ENCODE measurements at places on chromosomes 16 and 17.

DNA sequence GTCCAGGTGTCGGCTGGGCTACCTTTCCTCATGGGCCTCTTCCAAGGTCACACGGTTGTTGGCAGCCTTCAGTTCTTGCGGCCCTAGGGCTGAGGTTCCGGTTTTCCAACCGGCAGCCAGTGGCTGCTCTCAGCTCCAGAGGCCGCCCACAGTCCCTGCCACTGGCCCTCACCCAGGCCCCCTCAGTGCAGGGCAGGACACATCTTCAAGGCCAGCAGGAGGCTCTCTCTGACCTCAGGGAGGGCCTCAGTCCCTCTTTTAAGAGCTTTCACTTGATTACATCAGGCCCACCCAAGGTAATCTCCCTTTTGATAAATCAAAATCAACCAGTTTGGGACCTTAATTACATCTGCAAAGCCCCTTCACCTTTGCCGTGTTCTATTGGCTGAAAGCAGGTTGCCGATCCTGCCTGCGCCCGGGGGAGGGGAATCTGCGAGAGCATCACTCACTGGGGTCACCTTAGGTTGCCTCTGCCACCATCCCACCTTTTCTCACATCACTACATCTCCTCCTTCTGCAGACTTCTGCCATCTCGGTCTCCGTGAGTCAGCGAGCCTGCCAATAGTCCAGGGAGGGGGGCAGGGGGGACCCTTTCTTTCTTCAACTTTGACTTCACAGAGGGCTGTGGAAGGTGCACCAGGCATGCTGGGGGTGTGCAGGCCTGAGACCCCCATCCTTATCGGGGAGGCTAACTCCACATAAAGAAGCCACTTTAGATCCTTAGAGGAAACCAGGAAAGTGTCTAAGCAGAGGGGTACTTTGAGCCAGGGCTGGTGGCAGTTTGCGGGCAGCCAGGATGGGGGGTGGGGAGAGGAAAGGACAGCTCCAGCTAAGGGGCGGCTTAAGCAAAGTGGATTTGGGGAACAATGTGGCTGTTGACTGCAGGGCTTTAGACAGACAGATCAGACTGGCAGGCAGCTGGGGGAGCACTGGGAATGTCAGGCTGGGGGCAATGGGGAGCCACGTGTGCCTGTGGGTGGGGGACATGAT lies 28.8 kb upstream of the NXPH3 start:
- H3K4me3 ChIP-seq = no peak overlapping the region
- no peaks in the 10 kb centered on the region for H3K27me3 ChIP-seq
- H3K4me1 ChIP-seq = no peaks in the 10 kb centered on the region
- H3K36me3 ChIP-seq = no peaks in the 10 kb centered on the region

DNA sequence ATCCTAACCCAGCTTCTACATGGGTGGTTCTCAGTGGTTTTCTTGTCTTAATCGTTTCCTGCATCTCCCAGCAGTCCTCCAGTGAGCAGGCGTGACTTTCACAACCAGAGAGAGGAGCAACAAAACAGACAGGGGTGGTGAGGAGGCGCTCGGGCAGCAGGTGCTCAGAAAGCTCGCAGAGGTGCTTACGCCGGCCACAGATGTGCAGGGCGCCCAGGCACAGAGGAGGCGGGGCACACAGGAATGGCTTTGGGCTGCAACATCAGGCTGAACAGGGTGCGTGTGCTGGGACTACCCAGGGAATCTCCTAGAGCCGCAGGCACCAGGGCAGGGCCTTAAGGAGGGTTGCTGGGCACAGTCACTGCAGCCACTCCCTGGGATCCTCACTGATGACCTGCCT lies 32.6 kb downstream of the KLHDC4 start:
- no peak overlapping the region for H3K27ac ChIP-seq
- H3K4me1 ChIP-seq = 0 out of 2 replicates have a peak, but pooled peaks cover 2% of the 10 kb centered on the region
- no peak overlapping the region for H3K4me3 ChIP-seq
- H3K27me3 ChIP-seq = no peaks in the 10 kb centered on the region

- no peak overlapping the region for H3K4me3 ChIP-seq
- H3K27me3 ChIP-seq = no peaks in the 10 kb centered on the region
- H3K4me1 ChIP-seq = no peaks in the 10 kb centered on the region
- H3K27ac ChIP-seq = no peak overlapping the region
- DNase-seq = peak; percentile 33
- peaks cover 25% of the 10 kb centered on the region for H3K36me3 ChIP-seq
These were observed 74.0 kb downstream of the SEC14L1 start for GRCh38 chr17:77214743-77215142.

- H3K27ac ChIP-seq = no peak overlapping the region
- H3K4me3 ChIP-seq = no peak overlapping the region
- H3K27me3 ChIP-seq = peaks cover 4% of the 10 kb centered on the region
- H3K36me3 ChIP-seq = peaks cover 6% of the 10 kb centered on the region
- H3K4me1 ChIP-seq = peaks cover 2% of the 10 kb centered on the region
- DNase-seq = no peak
These were observed 1.6 kb downstream of the CPNE7 start for GRCh38 chr16:89577055-89577759.

DNA sequence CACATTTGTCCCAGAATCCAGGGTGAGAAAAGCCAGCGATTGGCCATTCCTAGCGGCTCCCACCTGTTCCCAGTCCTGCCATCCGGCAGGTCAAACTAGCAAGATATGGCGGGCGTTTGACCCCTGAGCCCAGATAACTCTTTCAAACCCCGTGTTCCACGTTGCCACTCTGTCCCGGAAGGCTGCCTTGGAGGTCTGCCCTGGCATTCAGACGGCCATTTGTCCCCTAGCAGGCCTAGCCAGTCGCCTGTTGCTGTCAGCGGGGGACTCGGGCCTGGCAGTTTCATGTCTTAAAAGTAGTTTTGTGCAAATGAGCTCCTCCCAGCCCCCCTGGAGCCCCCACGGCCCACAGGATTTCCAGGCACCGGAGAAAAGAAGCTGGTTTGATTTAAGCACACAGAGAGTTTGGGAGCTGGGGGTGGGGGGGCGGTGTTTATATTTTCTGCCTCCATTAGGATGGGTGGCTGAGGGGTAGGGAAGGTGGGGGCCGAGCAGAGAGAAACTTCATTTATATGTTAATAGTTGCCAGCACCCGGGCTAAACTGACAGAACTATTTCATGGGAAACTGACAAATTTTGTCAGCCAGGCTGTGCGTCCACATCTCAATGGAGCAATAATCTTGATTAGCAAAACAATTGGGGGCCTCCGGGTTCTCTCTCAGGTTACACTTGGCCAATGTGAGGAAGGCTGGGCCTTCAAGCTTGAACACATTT lies 240.9 kb upstream of the SALL1 start:
- no peaks in the 10 kb centered on the region for H3K27me3 ChIP-seq
- peak; percentile 50 for DNase-seq
- no peak overlapping the region for H3K4me3 ChIP-seq
- peaks cover 3% of the 10 kb centered on the region for H3K4me1 ChIP-seq
- peak overlapping the region; percentile 83 for H3K27ac ChIP-seq
- no peaks in the 10 kb centered on the region for H3K36me3 ChIP-seq

DNA sequence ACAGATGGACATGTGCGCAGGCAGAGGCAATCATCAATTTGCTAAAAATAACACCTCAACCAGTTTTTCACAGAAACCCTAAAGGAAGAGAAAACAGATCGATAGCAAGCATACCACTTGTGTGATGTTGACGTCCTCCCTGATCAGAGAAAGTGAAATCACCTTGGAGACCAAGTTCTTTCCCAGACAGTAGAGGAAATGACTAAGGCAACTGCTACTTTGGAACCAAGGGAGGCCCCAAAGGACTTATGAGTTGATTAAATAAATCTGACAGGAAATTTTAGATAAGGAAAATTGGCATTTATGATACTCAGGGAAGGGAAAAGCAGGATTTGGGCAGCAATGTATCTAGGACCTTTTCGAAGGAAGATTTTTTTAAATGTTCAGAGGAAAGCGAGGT lies 267.1 kb upstream of the ASIC2 start:
- no peak overlapping the region for H3K4me3 ChIP-seq
- no peak overlapping the region for H3K27ac ChIP-seq
- H3K36me3 ChIP-seq = no peaks in the 10 kb centered on the region
- no peak for DNase-seq
- no peaks in the 10 kb centered on the region for H3K4me1 ChIP-seq
- no peaks in the 10 kb centered on the region for H3K27me3 ChIP-seq

DNA sequence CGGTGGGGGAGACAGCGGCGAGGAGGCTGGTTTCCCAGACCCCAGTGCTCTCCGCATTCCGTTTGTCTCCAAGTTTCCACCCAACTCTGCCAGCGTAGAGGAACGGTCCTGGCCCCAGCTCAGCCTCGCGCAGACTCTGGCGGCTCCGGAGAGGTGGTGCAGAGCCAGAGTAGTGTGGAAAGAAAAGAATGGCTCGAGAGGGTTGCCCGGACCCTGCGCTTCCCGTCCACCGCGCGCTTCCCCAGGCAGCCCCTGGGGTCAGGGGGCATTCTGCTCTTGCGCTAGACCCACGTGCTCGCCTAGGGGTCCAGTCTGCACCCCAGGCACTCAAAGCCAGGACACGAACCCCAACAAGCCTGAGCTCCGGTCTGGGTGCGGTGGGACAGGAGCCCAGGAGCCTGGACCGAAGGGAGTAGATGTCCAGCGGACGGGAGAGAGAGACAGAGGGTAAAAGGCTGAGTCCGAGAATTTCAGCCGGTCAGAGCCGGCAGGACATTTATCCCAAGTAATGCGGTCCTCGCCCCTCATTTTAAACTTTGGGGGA lies 3.8 kb downstream of the PMP22 start:
- H3K36me3 ChIP-seq = no peaks in the 10 kb centered on the region
- H3K27me3 ChIP-seq = peaks cover 46% of the 10 kb centered on the region
- no peak overlapping the region for H3K27ac ChIP-seq
- DNase-seq = no peak
- peaks cover 2% of the 10 kb centered on the region for H3K4me1 ChIP-seq

GRCh38 chr17:38583828-38584349 lies 21.9 kb downstream of the SRCIN1 start:
- H3K27ac ChIP-seq = no peak overlapping the region
- H3K27me3 ChIP-seq = peaks cover 12% of the 10 kb centered on the region
- H3K36me3 ChIP-seq = no peaks in the 10 kb centered on the region
- H3K4me3 ChIP-seq = no peak overlapping the region
- H3K4me1 ChIP-seq = peaks cover 12% of the 10 kb centered on the region
- no peak for DNase-seq

- no peak overlapping the region for H3K4me3 ChIP-seq
- no peaks in the 10 kb centered on the region for H3K27me3 ChIP-seq
- H3K27ac ChIP-seq = no peak overlapping the region
- no peaks in the 10 kb centered on the region for H3K4me1 ChIP-seq
- peaks cover 8% of the 10 kb centered on the region for H3K36me3 ChIP-seq
These were observed 3.0 kb downstream of the HIRIP3 start for GRCh38 chr16:29992344-29992967.

DNA sequence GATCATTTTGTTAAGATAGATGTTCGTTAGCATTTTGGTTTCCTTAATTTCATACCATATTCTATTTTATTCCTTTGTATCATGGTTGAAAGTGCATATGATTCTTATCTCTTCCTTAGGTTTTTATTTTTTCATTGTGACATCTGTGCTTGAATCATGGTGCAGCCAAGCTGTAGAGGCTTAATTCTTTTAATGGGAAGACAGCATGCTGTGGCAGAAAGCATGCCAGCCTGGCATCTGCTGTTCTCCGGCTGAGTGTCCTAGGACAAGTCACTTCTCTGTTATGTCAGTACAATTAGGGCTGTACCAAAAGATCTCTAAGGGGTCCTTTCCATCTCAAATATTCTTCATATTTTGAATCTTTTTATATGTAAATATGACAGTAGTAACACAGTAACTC lies 68.5 kb upstream of the PMFBP1 start:
- H3K4me3 ChIP-seq = no peak overlapping the region
- H3K36me3 ChIP-seq = no peaks in the 10 kb centered on the region
- no peak for DNase-seq
- no peaks in the 10 kb centered on the region for H3K27me3 ChIP-seq

DNA sequence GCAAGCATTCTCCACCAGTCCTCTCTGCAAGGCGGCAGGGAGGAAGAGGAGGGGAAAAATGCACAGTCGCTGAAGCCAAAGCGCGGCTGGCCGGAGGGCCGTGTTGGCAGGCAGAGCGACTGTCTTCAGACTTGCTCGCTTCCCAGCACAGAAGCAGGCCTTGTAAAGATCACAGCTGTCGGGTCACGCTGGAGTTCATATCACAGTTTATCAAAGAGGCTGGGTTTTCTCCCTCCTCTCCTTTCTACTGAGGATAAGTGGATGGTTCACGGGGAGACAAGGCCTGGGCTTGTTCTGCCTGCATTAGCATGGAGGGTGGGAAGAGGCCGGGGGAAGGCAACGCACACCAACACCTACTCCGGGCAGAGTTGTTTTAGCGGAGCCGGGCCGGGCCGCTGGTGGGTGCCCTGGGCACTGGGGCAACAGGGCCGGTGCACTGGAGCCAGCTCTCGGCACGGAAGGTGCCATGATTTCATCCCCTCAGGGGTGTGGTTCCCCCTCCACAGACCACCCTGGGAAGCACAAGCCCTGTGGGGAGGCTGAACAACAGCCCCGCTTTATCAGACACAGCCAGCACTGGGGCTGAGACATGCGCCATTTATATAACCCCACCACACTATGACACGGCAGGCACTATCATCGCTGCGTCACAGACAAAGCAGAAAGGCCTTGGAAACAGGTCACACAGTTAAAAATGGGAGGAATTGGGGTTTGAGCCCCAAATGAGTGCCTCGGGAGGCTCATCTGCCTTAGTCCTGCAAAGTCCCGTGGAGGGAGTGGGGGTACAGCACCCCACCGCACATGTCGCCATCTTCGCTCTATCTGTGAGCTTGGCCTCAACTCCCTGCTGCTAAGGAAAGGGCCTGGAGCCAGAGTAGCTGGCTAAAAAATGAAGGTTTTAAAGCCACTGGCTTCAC lies 40.3 kb upstream of the MTSS2 start:
- H3K4me1 ChIP-seq = no peaks in the 10 kb centered on the region
- no peak overlapping the region for H3K4me3 ChIP-seq
- no peaks in the 10 kb centered on the region for H3K27me3 ChIP-seq
- H3K36me3 ChIP-seq = peaks cover 4% of the 10 kb centered on the region

- no peak overlapping the region for H3K27ac ChIP-seq
- H3K27me3 ChIP-seq = no peaks in the 10 kb centered on the region
- DNase-seq = no peak
- H3K4me3 ChIP-seq = no peak overlapping the region
These were observed 14.2 kb downstream of the CACNG5 start for GRCh38 chr17:66849032-66849655.

GRCh38 chr17:28645576-28645939 lies 600 bp upstream of the BLTP2 start:
- no peak overlapping the region for H3K27ac ChIP-seq
- H3K4me1 ChIP-seq = peaks cover 1% of the 10 kb centered on the region
- DNase-seq = no peak
- H3K36me3 ChIP-seq = peaks cover 16% of the 10 kb centered on the region
- H3K27me3 ChIP-seq = no peaks in the 10 kb centered on the region

DNA sequence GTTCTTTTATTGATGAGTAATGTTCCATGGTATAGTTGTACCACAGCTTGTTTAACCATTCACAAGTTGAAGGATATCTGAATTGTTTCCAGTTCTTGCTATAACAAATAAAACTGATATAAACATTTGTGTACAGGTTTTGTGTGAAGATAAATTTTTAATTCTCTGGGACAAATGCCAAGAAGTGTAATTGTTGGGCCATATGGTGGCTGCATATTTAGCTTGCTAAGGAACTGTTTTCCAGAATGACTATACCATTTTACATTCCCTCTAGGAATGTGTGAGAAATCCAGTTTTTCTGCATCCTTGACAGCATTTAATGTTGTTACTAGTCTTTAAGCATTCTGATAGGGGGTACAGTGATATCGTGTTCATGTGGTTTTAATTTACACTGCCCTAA lies 368.5 kb downstream of the KIF2B start:
- H3K4me3 ChIP-seq = no peak overlapping the region
- no peaks in the 10 kb centered on the region for H3K4me1 ChIP-seq
- H3K27ac ChIP-seq = no peak overlapping the region
- no peaks in the 10 kb centered on the region for H3K27me3 ChIP-seq
- H3K36me3 ChIP-seq = no peaks in the 10 kb centered on the region

All from iPS DF 6.9 (cell line).